ENCODE measurements at places on chromosomes 2 and 18.

- no peak for DNase-seq
Measured at GRCh38 chr2:439556-440402, 151.9 kb upstream of the ALKAL2 start.

GRCh38 chr2:239258248-239258647 is 142.6 kb downstream of the HDAC4 start:
- no peak for DNase-seq

DNA sequence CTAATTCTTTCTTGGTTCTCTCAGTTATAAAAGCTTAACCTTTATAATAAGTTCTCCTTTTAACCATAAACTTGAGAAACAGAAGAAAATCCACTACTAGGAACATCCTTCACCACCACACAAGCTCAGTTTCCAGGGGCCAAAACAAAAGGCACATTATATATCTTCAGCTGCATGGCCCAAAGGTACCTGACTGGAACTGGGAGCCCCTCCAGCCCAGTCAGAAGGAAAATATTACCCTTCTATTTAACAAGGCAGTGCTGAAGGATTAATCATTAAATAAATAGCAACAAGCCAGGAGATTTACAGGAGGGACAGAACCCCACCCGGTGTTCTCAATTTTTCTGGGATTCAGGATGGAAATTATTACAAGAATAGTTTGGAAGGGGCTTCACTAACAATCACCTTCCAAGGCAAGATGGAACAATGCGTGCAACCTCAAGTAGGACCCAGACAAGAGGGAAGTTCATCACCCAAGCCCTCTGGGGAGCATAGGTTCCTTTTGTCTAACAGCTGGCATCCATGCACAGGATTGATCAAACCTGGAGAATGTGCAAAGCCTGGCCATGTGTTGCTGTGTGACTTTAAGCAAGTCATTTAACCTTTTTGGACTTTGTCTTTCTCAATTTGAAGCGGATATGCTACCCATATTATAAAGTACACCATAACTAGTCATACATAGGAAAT is 159.6 kb upstream of the SETBP1 start:
- DNase-seq, result no peak

GRCh38 chr2:10776231-10776977 is 36.2 kb downstream of the PDIA6 start:
- DNase-seq, result no peak

DNA sequence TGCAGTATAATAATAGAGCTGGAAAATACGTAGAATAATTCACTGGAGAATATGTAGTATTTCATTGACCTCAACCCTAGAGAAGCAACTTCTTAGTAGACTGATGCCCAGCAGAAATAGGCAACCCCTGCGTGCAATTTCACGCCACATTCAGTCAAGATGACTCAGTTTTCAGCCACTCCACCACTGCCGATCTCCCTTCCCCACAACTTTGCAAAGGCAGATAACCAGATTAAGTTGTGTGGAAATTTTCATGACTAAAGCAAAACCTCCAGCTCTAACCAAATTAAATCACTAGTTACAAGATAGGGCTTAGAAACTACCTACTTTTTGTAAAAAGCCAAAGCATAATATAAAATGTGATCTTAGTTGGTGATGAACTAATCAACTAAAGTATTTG is 63.3 kb upstream of the STK17B start:
- DNase-seq, result peak; percentile 53

- DNase-seq, result no peak
Measured at GRCh38 chr2:196514641-196515040, 124.9 kb upstream of the CCDC150 start.

- DNase-seq, result no peak
Measured at GRCh38 chr2:202378001-202378400, 1.9 kb downstream of the BMPR2 start.

DNA sequence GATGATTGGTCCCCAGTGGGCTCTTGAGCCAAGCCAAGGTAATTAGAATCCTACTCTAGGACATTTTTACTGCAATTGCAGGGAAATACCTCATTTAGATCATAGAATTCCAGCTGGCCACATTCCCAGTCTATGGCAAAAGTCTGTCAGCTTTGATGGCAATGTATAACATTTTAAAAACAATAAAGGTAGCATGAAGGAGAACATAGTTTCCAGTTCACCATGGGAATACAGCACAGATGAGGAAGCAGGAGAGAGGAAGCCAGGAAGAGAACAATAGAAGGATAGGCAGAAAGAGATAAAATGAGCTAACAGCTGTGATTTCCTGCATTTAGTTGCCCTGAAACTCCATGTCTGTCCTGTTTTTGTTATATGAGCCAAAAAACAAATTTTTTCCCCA is 897.3 kb upstream of the DDX18 start:
- DNase-seq, result no peak

DNA sequence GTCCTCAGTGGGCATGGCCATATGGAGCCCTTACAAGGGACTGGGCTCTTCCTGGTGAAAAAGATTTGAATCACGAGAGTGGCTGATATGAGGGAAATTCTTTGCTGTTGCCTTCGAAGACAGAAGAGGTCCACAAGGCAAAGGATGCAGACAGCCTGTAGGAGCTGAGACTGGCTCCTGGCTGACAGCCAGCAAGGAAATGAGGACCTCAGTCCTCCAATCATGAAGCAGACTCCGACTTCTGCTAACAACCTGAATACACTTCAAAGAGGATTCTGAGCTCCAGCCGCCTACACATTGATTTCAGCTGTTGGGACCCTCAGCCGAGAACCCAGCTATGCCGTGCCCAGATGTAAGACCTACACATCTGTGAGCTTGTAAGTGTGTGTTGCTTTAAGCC is 3.0 kb upstream of the ST8SIA5 start:
- DNase-seq, result no peak

GRCh38 chr2:219758907-219759680 is 131.7 kb downstream of the SLC4A3 start:
- no peak for DNase-seq

DNA sequence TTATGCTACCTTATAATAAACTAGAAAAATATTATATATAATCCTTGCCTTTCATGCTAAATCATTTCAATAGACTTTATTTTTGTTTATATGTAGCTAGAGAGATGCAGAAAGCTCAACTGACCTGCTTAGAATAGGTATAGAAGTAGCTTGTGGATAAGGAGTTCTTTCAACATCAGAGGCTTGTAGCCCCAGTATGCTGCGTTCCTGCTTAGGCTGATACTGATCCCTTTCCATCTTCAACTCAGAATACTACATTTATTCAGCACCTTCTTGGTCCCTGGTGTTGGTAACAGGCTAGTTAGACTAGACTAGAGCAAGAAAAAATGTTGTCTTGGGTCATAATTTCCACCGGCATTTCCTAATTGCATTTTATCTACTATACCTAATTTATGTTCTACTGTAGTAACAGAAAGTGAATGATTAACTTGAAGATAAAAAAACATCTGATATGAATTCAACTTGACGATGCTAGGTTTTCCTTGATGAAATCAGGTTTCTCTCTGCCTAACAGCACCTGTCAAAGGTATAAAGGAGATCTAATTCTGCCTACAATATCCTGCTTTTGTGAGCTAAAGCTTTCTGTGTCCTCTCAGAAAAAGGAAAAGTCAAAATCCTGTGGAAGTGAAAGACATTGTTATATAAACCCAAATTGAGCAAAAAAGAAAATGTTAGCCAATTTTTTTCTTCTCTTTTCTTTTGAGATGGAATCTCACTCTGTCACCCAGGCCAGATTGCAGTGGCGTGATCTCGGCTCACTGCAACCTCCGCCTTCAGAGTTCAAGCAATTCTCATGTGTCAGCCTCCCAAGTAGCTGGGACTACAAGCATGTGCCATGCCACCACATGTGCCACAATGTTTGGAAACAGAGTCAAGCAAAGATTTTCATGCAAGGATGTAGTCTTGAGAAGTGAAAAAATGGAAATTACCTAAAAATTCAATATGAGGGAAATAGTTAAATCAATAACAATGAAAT is 5.8 kb downstream of the PECR start:
- DNase-seq, result no peak

- peak; percentile 41 for DNase-seq
Measured at GRCh38 chr2:133676392-133677130, 108.3 kb upstream of the NCKAP5 start.

GRCh38 chr2:66447677-66448076 is 12.8 kb downstream of the MEIS1 start:
- DNase-seq, result no peak

GRCh38 chr18:33282709-33283333 is 157.7 kb downstream of the CCDC178 start:
- DNase-seq, result no peak

DNA sequence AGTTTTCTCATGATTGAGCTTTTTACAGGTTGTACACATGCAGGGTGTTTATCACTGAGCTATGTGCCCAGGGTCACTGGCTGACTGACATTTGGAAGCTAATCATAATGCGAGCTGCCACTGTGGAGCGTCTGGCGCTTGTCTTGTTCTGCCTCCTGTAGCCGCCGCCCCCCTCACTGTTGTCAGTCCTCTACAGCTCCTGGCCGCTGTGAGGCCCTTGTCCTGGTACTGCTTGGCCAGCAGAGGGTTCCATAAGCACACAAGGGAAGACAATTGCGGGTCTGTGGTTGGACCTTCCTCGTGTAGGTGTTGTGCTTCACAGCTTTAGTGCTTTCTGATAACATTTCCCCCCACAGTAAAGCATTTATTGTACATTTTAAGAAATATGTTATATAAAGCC is 105.6 kb upstream of the LDLRAD4 start:
- no peak for DNase-seq

DNA sequence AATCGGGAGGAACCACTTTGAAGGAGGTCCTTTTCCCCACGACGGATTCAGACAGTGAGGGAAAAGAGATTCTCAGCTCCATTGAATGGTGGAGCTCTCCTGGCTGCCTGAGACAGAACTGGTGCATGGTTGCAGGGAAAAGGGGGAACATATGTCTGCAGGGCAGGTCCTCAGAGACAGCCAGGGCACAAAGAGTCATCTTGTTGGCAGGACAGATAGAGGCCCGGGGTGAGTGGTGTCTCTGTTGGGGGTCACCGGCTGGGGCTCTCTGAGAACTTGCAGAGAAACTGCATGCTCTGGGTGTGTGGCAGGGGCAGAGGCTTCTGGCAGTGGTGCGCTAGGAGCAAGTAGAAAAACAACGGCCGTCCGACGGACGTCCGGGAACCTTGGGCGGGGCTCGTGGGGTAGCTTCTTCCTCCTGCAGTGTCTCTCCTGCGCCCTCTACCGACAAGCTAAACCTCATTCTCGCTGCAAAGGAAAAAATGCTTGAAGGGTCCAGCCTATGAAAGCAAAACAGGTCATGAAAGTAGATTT is 94.3 kb downstream of the CDCA7 start:
- DNase-seq, result peak; percentile 47

GRCh38 chr2:138718405-138718804 is 61.8 kb downstream of the NXPH2 start:
- DNase-seq, result no peak

- DNase-seq, result no peak
Measured at GRCh38 chr2:217868911-217869334, 133.9 kb downstream of the TNS1 start.

DNA sequence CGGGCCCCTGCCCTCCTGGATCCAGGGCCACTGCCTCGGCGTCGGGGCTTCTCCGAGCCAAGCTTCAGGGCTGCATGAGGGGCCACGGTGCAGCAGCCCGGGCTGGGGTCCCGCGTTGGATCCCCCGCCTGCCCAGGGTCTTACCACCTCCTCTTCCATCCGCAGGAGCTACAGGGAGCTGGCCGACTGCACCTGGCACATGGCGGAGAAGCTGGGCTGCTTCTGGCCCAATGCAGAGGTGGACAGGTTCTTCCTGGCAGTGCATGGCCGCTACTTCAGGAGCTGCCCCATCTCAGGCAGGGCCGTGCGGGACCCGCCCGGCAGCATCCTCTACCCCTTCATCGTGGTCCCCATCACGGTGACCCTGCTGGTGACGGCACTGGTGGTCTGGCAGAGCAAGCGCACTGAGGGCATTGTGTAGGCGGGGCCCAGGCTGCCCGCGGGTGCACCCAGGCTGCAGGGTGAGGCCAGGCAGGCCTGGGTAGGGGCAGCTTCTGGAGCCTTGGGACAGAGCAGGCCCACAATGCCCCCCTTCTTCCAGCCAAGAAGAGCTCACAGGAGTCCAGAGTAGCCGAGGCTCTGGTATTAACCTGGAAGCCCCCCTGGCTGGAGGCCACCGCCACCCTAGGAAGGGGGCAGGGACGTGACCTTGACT is 52.1 kb downstream of the RAMP1 start:
- DNase-seq, result no peak

DNA sequence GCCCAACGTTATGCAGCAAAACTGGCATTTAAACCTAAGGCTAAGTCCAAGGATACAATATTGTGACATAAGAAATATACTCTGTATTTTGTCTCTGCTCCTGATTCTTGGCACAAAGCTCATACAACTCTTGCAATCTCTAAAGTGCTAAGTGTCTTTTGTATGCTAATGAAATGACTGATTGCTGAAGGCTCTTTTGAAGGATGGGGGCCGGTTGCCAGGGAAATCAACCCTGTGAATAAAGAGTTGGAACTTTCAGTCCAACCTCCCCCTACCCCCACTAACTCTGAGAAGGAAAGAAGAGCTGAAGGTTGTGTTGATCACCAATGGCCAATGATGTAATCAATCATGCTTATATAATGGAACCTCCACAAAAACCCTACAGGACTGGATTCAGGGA is 40.3 kb downstream of the SESTD1 start:
- DNase-seq, result no peak

DNA sequence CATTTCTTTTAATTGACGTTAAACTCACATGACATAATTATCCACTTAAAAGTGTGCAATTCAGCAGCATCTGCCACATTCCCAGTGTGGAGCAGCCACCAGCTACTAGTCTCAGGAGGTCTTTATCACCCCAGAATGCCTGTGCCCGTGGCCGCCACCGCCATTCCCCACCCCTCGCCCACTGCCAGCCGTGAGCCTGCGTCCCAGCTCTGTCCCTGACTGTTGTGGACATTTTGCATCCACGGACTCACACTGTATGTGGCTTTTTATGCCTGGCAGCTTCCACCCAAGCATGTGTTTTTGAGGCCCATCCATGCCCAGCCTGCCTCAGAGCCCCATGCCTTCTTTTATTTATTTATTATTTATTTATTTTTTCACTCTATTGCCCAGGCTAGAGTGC is 9.2 kb downstream of the BOK start:
- no peak for DNase-seq

GRCh38 chr2:226791487-226792081 is 8.0 kb downstream of the IRS1 start:
- DNase-seq, result peak; percentile 72

GRCh38 chr2:217954469-217954868 is 48.3 kb downstream of the TNS1 start:
- DNase-seq, result no peak
